ENCODE measurements at places on chromosomes 5 and 9.

- no peak for DNase-seq
Observed at GRCh38 chr9:98518556-98518955, 190.2 kb downstream of the GABBR2 start.

GRCh38 chr9:30075451-30076199, 2308.8 kb upstream of the ACO1 start:
- DNase-seq, result no peak

GRCh38 chr9:21317956-21318923, 13.1 kb upstream of the IFNA5 start:
- DNase-seq, result peak; percentile 5

DNA sequence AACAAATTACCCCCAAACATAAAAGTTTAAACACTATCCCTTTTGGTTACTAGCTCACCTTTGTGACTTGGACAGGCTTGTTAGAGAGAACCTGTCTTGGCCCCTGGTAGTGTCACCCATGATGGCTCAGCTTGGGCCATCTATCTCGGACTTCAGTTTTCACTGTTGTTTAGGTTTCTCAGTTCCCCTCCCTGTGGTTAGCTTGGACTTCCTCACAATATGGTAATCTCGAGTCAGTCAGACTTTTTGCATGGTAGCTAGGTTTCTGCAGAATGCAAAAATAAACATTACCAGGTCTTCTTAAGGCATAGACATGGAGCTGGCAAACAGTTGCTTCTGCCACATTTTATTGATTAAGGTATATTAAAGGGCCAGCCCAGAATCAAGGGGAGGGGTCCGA, 324.3 kb upstream of the RORB start:
- DNase-seq, result no peak

- DNase-seq, result no peak
Observed at GRCh38 chr5:13735691-13736090, 208.8 kb downstream of the DNAH5 start.

GRCh38 chr9:113941056-113941455, 64.9 kb downstream of the ZNF618 start:
- DNase-seq, result no peak

DNA sequence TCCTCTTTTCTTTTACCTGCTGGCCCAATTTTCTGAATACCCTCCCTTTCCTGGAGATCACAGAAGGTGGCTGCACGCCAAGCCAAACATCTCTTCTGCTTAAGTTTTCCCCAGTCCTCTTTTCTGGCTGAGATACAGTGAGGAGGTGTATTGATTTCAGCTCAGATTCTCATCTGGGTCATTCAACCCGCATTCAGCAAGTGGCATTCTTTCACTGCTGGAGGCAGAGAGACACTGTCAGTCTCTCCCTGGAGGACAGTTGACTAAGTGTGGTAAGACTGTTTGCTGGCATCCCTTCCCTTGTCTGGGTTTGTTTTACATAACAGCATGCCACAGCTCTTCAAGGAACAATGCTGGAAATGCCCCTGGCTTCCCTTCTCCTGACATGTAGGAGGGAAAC, 60.5 kb downstream of the GABRG2 start:
- DNase-seq, result no peak

DNA sequence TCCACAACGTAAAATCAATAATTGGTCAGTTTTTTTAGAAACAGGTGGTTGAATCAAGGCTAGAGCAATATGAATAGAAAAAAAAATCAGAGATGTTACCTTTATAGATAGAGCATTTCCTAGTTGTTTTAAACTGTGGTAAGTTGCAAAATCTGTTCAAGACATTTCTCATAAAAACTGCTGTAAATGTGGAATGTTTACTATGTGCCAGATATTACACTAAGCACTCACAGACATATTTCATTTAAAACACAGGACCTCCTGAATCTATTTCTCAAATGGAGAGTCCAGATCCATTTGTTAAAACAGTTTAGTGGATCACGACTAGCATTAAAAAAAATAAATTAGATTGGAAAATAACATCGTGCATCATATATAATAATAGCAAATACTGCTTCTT, 570.0 kb upstream of the ZNF608 start:
- no peak for DNase-seq

DNA sequence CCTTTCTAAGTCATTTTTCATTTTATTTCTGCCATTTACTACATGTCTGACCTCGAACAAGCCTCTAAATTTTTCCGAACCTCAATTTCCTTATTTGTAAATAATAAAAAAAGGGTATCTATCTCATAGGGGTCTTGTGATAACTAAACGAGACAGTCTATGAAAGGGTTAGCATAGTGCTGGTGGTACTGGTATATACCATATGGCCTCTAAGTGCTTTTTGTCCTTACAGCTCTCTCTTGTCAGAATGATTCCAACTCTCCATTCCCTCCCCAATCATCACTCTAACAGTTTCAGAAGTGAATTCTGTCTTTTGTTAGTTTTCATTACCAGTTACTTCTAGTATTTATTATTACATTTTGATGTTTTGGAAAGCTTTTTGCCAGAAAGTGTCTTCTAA, 85.5 kb upstream of the ACTBL2 start:
- DNase-seq, result no peak

GRCh38 chr5:134459491-134459890, 47.8 kb upstream of the CDKN2AIPNL start:
- DNase-seq, result no peak

- DNase-seq, result no peak
Observed at GRCh38 chr5:73770172-73771025, 144.4 kb downstream of the ARHGEF28 start.

DNA sequence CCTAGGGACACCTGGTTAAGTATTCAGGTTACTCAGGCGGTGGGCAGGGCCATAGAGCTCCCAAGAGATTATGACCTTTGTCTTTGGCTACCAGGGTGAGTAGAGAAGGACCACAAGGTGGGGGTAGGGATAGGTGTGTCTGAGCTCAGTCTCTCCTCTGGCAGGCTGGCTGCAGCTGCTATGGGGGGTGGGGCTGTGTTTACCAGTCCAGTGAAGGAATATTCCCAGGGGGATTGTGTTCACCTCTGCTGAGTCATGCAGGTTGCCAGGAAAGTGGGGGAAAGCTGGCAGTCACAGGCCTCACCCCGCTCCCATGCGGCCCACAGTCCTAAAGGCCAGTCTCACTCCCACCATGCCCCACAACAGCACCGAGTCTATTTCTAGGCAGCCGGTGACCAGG, 53.6 kb upstream of the POU5F2 start:
- DNase-seq, result no peak

GRCh38 chr5:102720969-102721368, 34.1 kb upstream of the PAM start:
- no peak for DNase-seq

DNA sequence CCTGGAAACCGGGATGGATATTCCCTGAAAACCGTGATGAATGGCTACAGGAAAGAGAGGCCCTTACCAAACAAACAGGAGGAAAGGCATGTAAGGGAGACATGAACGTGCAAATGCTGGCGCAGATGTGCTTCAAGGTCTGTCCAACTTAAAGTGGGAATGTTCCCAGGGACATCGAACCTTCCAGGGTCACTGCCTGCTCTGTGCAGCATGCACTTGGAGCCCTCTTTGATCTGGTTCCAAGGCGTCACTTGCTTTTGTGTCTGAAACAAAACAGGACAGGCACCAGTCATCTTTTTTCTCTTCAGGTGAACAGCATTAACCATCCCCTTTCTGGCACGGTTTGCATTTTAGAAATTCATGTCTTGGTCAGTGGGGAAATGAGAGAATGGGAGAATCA, 479.4 kb downstream of the RASEF start:
- DNase-seq, result no peak

DNA sequence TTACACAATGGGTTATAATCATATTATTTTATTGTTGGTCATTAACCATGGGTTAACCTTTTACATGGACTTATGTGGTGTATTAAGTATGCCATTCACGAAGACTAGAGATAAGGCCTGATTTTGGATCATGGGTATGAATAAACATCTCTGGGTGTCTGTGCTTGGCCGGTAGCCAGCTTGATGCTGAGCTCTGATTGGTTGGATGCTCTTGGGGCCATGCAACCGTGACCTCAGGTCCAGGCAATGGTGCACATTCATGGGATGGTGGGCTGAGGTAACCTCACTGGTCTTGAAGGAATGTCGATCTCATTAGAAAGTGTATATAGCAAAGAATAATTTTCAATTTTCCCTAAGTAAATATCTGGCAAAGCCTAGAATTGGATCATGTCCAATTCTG, 158.2 kb upstream of the IL12B start:
- no peak for DNase-seq

DNA sequence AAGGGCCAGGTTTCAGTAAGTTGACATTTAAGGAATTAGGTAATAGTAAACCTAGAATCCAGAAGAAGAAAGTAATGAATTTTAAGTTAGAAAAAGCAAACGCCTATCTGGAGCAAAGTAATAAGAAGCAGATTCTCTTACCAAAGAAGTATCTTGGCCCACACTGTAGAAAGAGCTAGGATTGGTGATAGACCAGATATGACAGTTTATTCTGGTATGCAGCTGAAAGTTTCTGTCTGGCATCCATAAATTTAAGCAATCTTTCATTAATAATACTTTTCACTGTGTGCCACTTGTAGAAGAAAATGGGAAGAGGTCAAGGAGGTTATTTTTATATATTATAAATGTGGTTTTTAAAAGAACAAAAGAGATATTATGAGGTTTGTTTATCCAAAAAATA, 3.0 kb downstream of the RECK start:
- no peak for DNase-seq

- no peak for DNase-seq
Observed at GRCh38 chr9:95213117-95213516, 104.4 kb downstream of the FANCC start.
